ENCODE measurements at places on chromosomes 5 and 9.

- DNase-seq, result no peak
Observed at GRCh38 chr5:179852993-179853547, 5.5 kb downstream of the MRNIP start.

GRCh38 chr9:34512131-34513078 lies 10.4 kb downstream of the ENHO start:
- DNase-seq, result no peak

- DNase-seq, result no peak
Observed at GRCh38 chr5:19564036-19564435, 424.0 kb downstream of the CDH18 start.

GRCh38 chr9:36337865-36338264 lies 62.2 kb downstream of the RNF38 start:
- no peak for DNase-seq

- DNase-seq, result no peak
Observed at GRCh38 chr5:67693956-67694809, 497.6 kb upstream of the CD180 start.

GRCh38 chr9:121295662-121296191 lies 27.8 kb downstream of the GSN start:
- no peak for DNase-seq

GRCh38 chr5:6786786-6787495 lies 73.7 kb downstream of the TENT4A start:
- no peak for DNase-seq

GRCh38 chr9:14218253-14218652 lies 95.7 kb downstream of the NFIB start:
- no peak for DNase-seq

DNA sequence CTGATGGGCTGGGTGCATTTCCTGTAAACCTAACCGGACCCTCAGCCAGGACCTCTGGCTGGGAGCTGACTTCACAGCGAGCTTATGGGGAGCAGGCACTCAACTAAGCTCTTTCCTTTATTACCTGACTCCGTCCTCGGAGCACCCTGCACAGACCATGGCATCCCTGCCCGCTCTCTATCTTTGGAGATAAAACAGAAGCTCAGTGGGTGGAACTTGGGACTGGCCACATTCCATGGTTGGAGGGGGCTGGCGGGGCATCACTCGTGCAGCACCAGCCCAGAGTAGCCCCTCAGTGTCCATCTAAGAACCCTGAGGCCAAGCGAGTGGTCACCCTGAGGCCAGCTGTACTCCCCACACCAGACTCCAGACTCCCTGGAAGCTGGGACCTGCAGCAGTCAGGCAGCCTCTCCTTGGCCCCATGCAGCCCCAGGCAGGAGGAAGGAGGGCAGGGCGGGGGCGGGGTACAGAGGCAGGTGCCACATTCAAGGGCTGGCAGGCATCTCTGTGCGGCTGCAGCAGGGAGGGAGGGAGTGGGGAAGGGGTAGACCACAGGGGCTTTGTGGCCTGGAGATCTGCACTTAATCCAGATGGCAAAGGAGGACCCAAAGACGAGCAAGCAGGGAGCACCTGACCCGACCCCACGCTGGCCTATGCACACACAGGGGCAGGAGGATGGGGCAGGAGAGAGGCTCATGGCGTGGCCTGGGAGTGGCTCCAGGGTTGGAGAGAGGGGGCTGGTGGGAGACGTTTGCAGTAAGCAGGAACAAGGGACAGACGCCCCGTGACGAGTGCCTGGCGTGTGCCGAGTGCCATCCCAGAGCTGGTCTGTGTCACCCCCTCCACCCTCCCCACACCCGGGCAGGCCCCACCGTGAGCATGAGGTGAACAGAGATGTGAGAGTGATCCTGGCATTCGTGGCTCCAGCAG lies 26.1 kb downstream of the GLT6D1 start:
- no peak for DNase-seq

DNA sequence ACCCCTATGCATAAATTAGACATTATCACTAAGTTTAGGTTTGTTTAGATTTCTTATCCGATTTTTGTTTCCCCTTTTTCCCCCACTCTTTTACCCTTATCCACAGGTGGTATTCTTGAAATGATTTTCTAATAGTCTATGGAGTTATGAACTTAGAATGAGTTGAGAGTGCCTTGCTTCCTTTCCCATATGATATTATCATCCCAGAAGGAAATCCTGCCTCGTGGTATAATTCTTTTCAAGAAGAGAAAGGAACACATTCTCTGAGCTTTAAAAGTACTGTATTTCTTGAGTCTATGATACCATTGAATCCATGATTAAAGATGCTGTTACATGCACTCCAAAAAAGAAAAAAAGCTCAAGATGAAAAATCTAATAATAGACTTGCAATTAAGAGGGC lies 76.9 kb upstream of the ADAMTSL1 start:
- DNase-seq, result no peak

DNA sequence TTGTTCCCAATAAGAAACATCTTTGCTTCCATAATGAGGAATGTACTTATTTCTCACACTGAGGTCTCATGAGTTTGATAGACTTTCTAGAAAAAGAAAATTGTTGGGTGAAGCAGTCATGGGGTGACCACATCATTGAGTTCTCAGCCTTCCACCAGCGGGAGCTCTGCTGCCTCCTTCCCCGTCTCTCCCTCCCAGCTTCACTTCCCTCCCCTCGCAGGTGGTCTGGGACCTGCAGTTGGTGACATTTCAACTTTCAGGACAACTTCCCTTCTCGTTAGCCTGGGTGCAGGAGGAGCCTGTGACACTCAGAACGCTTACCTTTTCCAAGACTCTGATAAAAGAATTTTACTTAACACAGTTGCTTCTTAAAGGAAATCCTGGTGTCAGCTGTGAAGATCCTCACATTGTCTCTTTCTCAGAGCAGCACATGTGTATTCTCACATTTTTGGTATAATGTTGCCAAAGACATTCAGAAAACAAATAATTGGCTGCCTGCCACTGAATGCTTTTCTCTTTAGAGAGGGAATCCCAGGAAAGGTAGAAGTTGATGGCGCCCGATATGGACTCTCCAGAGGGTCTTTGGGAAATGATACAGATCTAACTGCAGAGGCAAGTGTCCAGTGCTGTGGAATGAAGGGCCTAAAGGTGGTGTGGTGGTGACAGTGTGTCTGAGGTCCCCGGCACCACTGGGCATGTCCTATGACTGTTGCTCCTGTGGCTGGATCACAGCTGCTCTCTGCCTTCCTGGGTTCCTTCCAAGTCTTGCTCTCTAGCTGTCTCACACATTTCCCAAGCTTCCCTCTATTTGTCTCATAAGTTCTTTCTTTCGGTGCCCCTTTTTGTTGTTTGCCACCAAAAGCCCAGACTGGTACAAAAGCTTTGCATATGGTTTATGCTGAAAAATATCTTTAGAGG lies 238.1 kb downstream of the GAS1 start:
- DNase-seq, result no peak

- DNase-seq, result no peak
Observed at GRCh38 chr9:35669331-35670145, 4.2 kb upstream of the CA9 start.

DNA sequence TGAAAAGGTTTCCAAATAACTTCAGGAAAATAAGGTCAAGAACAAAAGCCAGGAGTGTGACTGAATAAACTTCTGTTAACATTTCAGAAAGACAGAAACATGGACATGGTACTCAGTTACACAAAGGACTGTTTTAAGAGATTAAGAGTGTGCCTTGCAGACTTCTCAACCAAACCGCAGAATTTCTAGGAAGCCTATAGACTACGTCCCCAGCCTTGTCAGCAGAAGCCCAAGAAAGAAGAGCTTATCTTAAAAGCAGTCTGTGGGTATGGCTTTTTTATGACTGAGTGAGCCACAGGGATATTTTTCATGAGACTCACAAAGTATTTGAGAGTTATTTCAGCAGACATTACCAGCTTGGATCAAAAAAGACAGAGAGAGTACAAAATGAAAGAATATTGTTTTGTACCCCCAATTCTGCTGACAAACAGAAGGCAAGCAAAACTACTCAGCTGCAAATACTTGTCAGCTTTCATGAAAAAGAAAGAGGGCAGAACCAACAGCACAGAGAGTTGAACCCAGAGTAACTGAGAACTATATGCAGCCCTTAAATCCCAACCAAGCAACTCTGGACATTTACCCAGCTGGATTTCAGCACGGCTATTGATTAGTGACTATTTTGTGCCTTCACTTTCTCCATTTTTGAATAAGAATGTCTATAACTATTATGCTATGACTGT lies 711.0 kb upstream of the CTNND2 start:
- DNase-seq, result no peak

GRCh38 chr5:136666970-136667620 lies 301.8 kb upstream of the TRPC7 start:
- no peak for DNase-seq

DNA sequence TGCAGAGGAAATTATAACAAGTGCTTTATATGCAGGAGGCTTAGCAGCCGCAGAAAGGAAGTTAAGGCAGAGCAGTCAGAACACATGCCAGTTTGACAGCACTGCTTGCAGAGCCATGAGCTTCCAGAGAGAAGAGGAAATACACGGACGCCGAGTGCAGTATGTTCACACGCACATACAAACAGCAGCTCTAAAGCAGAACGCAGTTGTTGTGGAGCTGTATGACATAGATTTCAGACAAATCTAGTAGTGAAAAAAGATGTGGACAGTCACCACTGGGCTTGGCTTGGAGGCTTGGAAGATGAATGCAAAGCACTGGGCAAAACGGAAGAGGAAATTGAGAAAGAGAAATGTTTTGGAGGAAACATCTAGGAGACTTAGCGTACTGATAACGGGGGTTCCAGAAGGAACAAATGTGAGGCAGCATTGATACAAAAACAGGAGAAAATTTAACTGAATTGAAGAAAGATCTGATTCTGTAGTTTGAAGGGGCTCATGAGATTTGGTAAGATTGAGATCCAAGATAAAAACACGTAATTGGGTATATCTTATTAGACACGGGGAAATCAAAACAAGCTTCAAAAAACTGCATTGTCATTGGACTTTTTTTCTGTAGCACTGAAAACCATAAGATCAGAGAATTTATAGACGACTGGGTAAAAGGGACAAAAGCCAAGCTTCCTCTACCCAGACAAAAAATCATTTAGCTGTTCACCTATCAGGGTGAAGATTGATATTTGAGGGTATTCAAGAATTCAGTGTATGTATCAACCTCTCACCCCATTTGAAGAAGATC lies 19.6 kb upstream of the ROPN1L start:
- no peak for DNase-seq

DNA sequence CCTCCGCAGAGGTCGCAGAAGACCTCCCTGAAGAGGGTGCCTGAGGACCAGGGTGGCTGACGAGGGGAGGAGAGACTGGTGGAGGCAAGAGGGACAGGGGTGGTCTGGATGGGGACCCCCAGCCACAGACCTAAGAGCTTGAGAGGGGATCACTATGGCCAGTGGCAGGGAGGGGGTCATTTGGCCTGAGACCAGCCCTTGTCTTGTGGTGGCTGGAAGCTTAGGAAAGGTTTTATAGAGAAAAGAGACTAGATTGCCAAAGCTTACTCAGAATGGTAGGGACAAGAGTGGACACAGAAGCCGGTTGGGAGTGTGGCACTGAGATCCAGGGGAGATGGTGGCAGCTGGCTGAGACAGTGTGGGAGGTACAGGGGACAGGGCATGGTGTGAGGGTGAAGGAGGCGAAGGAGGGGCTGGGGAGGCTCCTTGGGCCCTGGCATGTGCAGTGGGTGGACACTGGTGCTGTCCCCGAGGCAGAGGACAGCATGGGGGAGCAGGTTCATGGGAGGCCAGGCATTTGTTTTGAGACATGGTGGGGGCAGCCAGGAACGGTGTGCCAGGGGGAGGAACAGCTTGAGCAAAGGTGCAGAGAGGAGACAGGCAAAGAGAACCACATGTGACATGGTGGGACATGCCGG lies 123.0 kb downstream of the C9orf50 start:
- DNase-seq, result no peak

DNA sequence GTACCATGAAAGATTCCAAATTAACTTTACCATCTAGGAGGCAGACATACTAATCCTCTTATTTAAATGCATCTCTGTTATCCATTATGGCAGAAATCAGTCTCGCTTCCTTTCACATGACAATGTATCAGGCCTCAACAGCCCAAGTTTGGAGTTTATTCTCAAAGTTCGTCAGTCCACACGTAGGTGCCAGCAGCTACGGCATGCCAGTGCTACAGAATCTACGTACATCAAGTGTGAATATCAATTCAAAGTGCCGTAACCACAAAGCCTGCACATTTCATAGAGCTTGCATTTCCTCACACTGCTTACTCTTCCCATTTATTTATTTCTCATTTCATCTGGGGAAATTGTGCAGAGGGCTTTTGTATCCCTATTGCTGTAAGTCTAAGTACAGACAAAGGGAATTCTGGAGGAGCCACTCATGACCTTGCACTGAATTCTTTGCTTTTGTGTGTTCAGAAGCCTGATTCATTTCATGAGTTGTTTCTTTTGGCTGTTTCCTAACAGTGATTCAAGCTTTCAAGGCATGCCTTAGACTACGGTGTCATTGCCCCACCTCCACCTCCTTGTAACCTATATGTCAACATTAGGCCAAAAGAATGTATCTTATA lies 10.0 kb downstream of the ENC1 start:
- DNase-seq, result no peak

GRCh38 chr5:143662020-143662419 lies 149.9 kb upstream of the HMHB1 start:
- DNase-seq, result no peak

GRCh38 chr5:171575386-171575785 lies 155.9 kb downstream of the FGF18 start:
- no peak for DNase-seq

DNA sequence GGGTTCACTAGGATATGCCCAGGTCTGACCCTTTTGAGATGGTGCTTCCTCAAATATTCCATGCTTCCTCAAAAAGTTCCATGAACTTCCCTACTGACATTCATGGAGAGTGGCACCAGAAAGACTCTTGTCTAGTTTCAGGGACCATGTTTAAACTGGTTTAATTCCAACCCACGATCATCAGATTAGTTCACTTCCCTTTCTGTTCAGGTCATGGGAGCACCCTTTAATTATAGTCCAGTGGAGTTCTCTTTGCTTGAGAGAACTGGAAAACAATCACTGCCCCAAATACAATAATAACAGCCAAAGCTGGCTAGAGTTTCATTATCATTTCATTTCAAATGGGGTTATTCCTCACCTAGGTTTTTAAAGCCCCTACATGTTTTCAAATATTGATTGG lies 9.7 kb upstream of the ERBIN start:
- no peak for DNase-seq

- DNase-seq, result no peak
Observed at GRCh38 chr5:112012104-112012503, 255.1 kb upstream of the NREP start.

Measured in esophagus squamous epithelium (tissue), 5 donors.